A549 treated with ZK216348 at 1 μM for 4 hours (cell line): ENCODE measurements at places on chromosomes 4 and X. TPM values are rescaled to one million over a fixed set of nuclear protein-coding genes. Genes with fewer than 3 reads are reported as not detected.

IL13RA1 gene
- total RNA-seq, result 40.5 to 63.9 TPM (median 57.5 TPM) in 5 replicates

PLXNB3 gene
- 2.2 to 7.0 TPM (median 5.0 TPM) in 5 replicates for total RNA-seq

RBMXL3 gene
- total RNA-seq, result not detected in 5 replicates

GLRA2 gene
- not detected in 5 replicates for total RNA-seq

PARM1 gene
- total RNA-seq, result 0.41 to 0.60 TPM (median 0.48 TPM) in 5 replicates

CRMP1 gene
- total RNA-seq, result 2.5 to 3.7 TPM (median 3.4 TPM) in 5 replicates

ATP2B3 gene
- total RNA-seq, result 0.05 to 0.21 TPM (median 0.07 TPM) in 4 of 5 replicates, not detected in the other

CNGA1 gene
- 0.12 TPM in 1 of 5 replicates, not detected in the others for total RNA-seq

PRPS1 gene
- total RNA-seq, result 88.5 to 117 TPM (median 94.0 TPM) in 5 replicates

NOX1 gene
- 0.11 to 0.20 TPM in 2 of 5 replicates, not detected in the others for total RNA-seq

HOPX gene
- total RNA-seq, result not detected in 5 replicates

GASK1B gene
- 0.15 to 0.73 TPM (median 0.28 TPM) in 5 replicates for total RNA-seq

NEUROG2 gene
- not detected in 5 replicates for total RNA-seq

CD38 gene
- total RNA-seq, result 8.9 to 13.8 TPM (median 11.2 TPM) in 5 replicates

KLHL13 gene
- 0.14 to 0.31 TPM (median 0.18 TPM) in 5 replicates for total RNA-seq

NOA1 gene
- 14.3 to 17.5 TPM (median 16.2 TPM) in 5 replicates for total RNA-seq

TAPT1 gene
- 11.6 to 20.2 TPM (median 16.7 TPM) in 5 replicates for total RNA-seq

TCP11X1 gene
- total RNA-seq, result not detected in 5 replicates

IL9R gene
- total RNA-seq, result 0.07 to 0.36 TPM (median 0.20 TPM) in 3 of 5 replicates, not detected in the others
